Small intestine (tissue), 16 donors: ENCODE measurements at places on chromosomes 1 and 21.

DNA sequence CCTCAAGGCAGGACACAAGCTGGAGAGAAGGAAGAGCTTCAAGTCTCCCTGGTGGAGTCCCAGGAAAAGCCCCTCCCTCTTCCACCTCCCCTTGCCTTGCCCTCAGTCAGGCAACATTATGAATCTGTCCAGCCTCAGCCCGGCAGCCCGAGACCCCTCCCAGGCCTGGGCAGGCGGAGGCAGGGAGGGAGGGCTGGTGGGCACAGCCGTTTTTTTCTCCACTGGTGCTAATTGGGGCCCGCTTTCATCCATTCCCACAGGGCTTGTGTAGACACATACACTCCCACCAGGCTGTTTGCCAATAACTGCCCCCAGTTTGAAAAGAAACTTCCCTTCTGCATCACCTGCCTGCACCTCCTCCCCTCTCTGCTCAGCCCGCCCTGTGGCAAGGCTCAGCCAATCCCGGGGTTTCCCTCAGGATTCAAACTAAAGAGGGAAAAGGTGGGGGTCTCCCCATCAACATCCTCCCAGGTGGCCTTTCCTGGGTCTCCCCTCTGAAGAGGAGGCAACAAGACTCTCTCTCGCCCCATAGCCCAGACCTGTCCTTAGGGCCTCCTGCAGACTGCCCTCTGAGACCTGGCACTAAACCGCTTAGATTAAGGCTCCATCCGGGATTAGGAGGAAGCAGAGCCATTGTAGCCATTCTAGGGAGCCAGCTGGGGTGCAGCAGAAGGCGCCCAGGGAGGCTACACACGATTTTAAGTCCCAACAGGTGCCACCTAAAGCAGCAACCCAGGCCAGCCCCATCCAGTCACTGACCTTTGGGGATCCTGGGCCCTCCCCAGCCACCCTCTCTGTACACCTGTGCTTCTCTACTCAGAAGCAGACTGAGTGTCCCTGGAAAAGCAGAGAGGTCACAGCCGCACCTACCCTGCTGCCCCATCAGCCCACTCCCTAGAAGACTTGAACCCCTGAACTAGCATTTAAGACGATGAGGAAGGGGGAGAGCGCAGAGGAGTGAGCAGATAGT is 3.5 kb downstream of the IGSF9 start:
- no peak for DNase-seq

- DNase-seq, result no peak
Measured at GRCh38 chr1:99560207-99561040, 85.5 kb upstream of the PALMD start.

DNA sequence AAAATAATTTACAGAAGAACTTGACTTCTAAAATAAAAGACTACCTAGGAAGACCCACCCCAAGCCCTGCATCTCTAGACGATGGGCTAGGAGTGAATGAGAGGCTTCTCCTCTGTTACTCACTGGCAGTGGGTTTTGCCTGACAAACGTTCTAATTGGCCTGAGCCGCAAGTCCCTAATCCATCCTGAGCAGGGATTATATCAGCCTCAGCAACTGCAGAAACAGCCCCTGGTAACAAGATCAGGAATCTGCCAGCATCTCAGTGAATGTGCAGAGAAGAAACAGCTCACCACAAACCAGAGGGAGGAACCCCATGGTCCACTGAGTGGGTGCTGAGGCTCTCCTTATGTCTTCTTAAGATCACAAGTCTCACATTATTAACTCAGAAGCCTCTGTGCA is 240.6 kb downstream of the BRINP2 start:
- no peak for DNase-seq

- no peak for DNase-seq
Measured at GRCh38 chr1:87905651-87906050, 577.0 kb downstream of the LMO4 start.

DNA sequence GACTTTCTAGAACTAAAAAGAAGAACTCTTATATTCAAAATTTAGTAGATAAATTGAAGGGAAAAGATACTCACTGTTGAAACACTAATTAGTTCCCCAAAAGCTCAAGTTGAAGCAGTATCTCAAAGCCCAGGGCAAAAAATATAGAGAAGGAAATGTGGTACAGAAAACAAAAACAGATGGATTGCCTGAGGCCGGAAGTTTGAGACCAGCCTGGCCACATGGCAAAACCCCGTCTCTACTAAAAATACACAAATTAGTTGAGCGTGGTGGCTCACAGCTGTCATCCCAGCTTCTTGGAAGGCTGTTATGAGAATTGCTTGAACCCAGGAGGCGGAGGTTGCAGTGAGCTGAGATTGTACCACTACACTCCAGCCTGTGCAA is 36.0 kb downstream of the FAM177B start:
- DNase-seq, result no peak

DNA sequence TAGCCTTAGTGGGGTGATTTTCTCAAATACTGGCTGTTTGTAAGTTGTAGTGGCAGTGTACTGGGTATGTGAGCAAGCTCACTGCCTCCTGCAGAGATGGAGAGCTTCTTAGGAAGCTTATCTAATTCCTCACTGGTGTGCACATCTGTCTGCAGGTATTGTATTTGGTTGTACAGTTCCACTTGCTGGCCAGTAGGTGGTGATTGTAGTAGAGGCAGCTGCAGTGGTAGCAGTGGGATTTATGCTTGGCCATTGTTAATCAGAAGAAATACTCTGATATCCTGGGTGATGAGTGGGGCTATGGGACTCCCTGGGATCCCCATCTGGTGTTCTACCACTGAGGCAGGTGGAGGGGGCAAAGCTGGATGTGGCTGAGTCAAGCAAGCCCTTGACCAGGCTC is 276.1 kb upstream of the SPAG17 start:
- DNase-seq, result no peak

DNA sequence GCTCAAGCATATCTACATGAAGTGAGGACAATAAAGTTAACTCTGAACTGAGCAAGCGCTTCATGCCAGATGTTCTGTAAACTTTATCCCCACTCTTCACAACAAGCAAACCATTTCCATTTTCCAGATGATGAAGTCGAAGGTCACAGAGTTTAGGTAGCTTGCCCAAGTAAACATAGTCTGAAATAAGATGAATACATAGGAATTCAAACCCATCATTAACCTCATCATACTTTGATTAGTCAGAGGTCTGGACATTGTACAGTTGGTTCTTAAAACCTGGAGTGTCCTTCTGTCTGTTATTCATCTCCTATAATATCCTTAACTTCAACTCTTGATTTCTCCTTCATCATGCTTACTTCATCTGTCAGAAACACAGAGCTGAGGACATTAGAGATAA is 180.3 kb upstream of the C8B start:
- no peak for DNase-seq

DNA sequence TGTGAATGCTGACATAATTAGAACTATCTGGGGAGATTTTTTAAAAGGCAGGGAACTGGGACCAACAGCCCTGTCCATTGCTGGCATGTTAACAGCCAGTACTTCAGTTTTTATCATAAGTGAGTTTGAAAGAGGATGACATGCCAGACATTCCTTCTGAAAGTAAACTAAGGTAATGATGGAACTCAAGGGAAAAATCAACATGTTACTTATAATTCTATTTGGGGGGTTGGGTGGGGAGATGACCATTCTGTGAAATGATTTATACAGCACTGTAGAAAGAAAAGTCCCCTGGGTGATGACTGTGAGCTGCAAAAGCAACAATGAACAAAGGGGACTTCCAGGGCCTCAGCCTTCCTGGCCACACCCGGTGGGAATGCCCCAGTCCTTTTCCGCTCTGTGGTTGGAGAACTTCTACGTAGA is 5.4 kb upstream of the LAMC2 start:
- DNase-seq, result no peak

DNA sequence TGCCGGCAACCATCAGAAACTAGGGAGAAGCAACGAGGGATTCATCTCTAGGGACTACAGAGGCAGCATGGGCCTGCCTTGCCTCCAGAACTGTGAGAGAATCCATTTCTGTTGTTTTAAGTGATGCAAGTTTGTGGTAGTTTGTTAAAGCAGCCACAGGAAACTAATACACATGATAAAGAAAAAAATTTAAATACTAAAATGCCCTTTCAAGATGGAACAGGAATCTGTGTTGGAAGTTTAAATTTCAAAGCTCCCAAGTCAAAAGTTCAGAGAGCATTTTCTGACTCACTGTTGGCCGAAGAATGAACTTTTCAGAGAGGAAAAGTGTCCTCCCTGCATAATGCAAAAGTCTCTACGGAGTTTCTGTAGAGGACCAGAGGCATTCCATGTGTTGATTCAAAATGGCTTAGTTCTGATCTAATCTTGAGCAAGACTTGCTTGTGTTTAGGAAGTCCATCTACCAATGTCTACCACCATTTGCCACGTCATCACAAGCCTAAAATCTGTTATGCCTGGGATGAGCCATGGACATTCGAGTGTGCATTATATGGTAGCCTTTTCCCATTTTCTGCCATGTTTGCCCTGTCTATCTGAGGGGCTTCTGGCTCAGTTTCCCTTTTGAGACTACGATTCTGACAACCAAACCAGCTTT is 22.4 kb upstream of the ARHGAP29 start:
- no peak for DNase-seq

- DNase-seq, result no peak
Measured at GRCh38 chr1:222346955-222347354, 200.9 kb downstream of the HHIPL2 start.

DNA sequence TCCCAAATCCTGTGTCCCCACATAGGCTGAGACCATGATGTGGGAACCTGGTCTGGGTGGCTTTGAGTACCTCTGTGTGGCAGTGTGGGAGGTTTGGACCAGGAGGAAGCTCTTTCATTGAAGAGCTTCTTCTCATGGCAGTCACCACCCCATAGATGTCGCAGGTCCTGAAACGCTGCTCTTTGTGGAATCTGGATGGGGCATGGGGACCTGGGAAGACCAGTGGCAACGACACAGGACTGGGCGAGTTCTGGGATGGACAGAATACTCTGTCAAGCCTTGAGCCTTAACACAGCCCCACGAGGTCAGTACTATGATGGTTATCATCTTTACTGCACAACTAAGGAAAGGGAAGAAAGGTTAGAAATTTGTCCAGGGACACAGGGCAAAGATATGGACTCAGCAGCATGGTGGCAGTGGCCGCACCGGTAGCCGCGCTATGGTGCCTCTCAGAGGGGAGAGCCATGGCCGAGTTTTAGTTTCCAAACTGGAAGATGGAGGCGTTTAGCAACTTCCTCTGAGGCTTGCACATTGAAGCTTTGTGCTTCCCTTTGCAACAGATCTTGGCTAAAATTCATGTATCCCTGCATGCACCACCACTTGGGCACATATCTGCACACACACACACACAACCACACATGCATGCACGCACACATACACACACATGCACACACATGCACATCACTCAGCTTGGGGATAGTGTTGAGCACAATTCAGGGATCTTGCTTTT is 117.7 kb upstream of the C1orf174 start:
- DNase-seq, result no peak

DNA sequence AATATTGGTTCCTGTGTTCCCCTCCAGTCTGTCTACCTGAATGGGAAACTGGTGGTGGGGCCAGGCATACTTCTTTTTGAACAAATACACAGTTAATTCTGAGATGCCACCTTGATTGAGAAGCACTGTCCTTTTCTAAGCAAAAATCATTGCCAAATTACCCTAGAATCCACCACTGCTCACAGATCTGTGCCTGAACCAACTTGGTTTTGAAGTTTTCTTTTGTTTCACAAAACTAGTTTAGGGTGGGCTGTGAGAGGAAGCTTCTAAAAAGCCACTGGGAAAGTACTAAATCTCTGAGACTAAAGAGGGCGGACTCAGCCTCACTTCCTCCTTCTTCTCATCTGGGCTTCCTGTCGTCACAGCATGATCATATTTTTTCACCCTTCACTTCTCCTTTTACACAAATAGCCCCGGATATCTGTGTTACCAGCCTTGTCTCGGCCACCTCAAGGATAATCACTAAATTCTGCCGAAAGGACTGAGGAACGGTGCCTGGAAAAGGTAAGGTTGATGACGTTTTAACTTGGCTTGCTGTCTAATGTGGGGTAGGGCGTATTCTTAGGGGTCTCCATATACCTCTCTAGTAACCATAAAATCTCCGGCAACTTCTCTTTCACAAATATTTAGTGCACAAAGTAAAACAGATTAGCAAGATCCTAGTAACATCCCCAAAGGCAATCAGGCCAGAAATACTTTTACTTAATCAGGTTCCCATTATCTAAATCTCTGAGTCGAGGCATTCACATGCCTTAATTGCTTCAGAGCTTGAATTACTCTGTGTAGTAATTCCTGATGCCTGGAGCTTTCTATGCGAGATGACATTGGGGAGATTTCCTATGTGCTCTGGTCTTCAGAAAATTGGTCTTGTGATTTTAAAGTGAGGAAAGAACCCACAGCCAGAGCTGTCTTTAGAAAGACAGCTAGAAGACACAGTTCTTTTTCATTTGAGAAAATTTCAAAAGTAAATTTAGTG is at the start of gene CD53:
Gene CD53 (plus strand): TSS at position 404 of the 976 bp plus-strand sequence. CDS start 18,261 bp downstream, outside the sequence.
- peak; percentile 5 for DNase-seq

- no peak for DNase-seq
Measured at GRCh38 chr1:172724765-172725613, 66.1 kb downstream of the FASLG start.

DNA sequence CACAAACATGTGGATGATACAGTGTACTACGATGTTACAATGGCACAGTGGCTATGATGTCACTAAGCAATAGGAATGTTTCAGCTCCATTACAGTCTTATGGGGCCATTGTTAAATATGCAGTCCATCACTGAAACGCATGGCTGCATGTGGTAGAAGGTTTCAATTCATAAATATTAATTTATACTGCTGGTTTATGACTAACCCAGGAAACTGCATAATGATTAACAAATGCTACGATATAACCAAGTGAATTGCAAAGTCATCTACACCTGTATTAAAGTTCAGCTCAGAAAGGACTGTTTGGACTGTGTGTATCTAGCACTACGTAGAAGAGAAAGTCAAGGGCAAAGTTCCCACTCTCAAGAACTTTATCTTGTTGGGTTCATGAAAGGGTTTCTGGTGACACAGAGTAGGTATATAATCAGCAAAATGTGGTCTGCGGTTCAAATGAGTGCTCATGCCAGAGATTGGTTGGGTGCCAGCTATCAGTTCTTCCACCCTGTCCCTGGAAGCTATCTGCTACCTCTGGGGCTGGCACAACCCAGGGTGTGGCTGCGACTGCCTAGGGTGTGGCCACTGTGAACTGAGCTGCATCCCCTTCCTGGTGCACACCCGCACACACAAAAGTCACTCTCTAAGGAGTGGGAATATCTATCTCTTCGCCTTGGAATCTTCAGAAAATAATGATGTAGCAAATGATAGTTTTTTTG is 14.8 kb downstream of the MGST3 start:
- DNase-seq, result peak; percentile 99

DNA sequence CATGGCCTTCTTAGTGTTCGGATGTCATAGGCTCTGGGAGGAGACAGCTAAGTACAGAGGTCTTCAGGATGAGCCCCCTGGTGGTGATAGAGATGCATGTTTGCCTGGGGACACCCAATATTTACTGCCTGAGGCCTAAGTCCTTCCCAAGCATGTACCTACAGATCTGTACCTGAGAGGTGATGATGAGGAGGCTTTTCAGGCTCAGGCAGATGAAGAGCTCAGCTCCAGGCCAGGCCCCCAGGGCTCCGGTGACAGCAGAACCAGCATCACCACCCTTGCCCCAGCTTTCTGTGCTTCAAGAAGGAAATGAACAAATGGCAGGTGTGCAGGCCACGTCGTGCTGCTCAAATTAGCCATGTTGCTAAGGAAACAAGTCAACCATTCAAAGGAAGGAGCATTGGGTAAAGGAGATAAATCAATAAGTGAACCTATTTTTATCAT is 21.1 kb downstream of the CACNA1E start:
- peak; percentile 23 for DNase-seq

- DNase-seq, result peak; percentile 89
Measured at GRCh38 chr1:220751111-220751510, 3.0 kb downstream of the MTARC2 start.

GRCh38 chr1:228079013-228079412 is 3.5 kb upstream of the ARF1 start:
- no peak for DNase-seq
